Mammary epithelial cell (primary cell): ENCODE measurements at places on chromosomes 3 and 15.

GRCh38 chr15:44159492-44159891, 35.6 kb downstream of the FRMD5 start:
- no peak for DNase-seq

DNA sequence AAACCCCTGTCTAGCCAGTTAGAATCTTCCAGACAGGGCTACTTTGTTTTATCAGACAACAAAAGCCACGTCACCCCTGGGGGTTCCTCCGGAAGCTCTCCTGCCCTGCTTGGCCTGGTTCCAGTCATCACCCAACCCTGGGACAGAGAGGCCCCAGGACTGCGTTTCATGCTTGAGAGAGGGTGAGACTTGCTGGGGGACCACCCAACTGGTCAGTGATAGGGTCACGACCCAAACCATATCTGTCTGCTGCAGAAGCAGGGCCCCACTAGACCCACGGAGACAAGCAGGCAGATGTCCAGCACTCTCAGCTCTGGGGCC, 1.2 kb downstream of the NT5DC2 start:
- DNase-seq = no peak

DNA sequence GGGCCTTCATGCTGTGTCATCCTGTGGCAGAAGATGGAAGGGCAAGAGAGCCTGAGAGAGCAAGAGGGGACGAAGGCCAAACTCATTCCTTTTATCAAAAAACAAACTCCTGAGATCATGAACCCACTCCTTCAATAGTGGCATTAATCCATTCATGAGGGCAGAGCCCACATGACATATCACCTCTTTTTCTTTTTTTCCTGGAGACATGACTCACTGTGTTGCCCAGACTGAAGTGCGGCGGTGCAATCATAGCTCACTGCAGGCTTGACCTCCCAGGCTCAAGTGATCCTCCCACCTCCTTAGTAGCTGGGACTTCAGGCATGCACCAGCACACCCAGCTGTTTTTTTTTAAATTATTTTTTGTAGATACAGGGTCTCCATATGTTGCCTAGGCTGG, 92.0 kb upstream of the RNU6-1 start:
- DNase-seq = peak; percentile 43

- no peak for DNase-seq
These were observed 75.0 kb upstream of the ANKRD28 start for GRCh38 chr3:15872807-15873206.

GRCh38 chr3:46006238-46007032, 10.8 kb upstream of the FYCO1 start:
- peak; percentile 42 for DNase-seq

GRCh38 chr15:101193806-101194545, 57.9 kb downstream of the CHSY1 start:
- no peak for DNase-seq

DNA sequence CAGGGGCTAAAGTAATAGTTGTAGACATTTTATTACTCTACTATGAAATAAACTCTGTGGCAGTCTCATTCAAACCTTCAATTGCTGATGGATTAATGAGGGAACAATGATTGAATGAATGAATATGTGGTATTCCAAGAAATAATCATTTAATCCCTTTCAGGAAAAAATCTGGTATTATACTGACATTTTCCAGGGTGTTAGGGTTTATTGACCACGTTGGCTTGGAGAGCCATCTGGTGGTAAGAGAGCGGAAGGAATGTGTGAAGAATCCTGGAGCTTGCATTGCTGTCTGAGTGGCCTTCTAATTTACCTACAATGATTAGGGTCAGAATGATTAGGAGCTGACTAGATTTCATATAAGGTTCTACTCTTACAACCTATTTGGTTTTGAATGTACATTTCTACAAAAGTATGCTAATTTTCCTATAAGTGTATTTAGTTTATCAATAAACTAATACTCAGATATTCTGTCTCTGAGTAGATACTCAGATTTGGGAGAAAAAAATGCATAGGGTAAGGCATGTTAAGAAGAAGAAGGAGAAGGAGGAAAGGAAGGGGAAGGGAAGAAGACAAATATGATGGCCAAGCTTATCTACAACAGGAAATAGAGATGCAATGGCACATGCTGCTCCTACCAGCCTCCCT, 249.9 kb downstream of the ROBO1 start:
- peak; percentile 6 for DNase-seq

- peak; percentile 39 for DNase-seq
These were observed 27.8 kb downstream of the CHP1 start for GRCh38 chr15:41258750-41259471.

- no peak for DNase-seq
These were observed 21.6 kb upstream of the RASA2 start for GRCh38 chr3:141465221-141465620.

DNA sequence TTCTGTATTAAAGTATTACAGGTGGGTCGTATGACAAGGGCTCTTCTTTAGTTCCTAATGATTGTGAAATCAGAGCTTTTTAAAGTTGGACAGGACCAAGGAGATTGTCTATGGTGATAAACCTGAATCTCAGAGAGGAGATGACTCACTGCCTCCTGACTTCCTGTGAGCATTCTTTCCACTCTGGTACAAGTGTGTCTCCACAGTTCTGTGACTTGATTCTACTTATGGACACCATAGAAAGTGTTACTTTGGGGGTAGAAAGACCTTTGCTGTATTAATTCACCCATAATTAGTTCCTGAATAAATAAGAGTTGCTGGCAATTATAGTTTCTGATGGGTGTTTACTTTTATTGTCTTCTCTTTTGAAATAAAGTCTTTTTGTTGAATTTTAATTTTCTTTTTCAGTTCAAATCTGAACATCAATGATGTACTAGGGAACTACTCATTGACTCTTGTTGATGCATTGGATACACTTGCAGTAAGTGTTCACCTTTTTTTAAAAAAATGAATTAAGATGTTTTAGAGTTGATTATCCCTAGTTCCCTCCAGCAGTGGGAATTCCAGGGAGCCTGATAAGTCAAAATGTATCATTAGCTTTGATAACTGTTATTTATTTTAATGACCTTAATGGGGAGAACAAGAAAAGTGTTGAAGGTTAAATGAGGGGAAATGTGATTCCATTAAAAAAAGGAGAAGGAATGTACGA, 7.4 kb downstream of the EDEM1 start:
- peak; percentile 90 for DNase-seq

- DNase-seq = no peak
These were observed 24.4 kb downstream of the PCSK6 start for GRCh38 chr15:101464999-101465669.

GRCh38 chr3:21634112-21634511, 116.9 kb downstream of the ZNF385D start:
- DNase-seq = no peak

- no peak for DNase-seq
These were observed 209.6 kb upstream of the PLSCR5 start for GRCh38 chr3:146814601-146815315.
